ENCODE measurements at places on chromosomes 12 and 14. TPM values are rescaled to one million over a fixed set of nuclear protein-coding genes. Genes with fewer than 3 reads are reported as not detected.
A peak's percentile ranks its signal among the peaks of the same experiment; 100 is the strongest.

GRCh38 chr14:58562141-58562540, 75.6 kb upstream of the DACT1 start:
- no peak for DNase-seq

DNA sequence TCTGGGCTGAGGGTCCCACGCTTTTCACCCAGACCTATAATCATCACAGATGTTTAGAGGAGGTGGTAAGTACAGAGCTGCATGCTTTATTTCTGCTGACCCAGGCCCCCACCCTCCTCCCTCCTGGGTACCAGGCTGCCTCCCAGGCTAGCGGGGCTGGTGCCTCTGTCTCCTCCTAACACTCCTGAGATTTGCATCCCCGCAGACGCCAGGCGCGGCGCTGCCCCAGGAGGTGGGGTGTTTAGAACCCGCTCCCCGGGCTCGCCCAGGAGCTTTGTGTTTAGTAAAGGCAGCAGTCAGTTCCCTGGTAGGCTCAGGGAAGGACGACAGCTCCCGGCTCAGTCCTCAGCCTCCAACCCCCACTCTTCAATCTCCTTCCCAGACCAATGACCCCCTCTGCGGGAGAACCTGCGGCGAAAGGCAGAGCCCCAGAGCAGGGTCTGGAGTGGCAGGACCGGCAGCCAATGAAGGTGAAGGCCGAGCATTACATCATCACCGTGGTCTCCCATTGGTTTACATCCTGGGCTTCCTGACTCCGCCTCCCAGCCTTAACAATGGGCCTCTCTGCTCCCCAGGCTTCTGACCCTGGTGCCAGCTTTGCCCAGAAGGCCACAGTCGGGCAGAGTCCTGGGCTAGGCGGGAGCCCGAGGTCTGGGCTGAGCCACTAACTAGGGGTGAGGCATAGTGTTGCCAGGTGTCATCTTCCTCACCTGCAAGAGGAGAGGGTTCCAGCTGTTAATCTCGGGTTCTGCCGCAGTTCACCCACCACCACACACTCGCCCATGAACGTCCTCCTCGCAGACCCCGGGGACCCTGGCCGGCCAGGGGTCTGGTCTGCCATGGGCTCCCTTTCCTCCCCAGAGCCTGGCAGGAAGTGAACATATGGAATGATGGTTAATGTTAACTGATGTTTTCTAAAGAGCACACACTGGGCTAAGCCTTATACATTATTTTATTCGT, 57.5 kb downstream of the CALM1 start:
- DNase-seq: peak; percentile 16

DNA sequence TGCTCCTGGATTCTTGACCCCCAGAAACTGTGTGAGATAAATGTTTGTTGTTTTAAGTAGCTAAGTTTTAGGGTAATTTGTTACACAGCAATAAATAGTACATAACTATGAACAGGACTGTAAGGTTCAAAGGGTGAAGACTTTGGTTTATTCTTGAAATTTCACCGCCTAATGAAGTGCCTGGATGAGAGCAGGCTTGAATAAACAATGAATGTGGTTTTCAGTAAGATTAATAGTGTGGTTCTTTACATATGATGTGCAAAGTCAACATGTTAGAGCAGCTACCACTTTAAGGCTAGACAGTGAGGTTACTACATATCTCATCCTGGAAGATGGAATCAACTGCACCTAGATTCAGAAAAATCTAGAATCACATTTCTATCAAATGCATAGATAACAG, 145.2 kb upstream of the BTG1 start:
- DNase-seq: no peak

GRCh38 chr12:48216785-48217184, 13.7 kb upstream of the OR10AD1 start:
- no peak for DNase-seq

DNA sequence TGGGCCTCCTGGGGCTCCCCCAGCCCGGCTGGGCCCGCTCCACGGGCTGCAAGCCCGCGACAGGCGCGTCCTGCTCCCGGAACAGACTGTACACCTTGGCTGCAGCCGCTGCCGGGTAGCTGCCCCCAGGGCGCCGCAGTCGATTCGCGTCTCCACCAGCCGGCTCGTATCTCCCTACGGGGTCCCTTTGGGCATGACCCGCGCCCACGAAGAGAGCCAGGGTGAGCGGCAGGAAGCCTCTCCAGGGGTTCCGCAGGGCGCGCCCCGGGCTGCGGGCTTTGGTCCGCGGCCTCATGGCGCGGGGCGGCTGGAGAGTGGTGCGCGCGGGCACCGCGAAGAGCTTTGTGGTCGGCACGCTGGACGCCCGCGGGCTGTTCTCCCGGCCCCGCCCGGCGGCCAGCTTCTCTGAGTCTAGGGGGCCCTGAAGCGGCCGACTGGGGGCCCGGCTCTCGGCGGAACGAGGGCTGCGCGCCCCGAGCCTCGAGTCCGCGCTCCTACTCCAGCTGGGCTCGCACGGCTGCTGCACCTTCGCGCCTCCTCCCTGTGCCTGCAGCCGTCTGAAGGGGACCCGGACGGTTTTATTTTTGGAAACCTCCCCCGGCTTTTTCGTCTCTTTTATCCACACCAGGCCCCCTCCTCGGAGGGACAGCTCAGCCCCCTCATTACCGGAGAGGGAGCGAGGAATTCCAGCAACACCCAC, at the start of gene LTBP2:
TSS of gene LTBP2 (minus strand) at position 588 of the 700 bp plus-strand sequence. CDS start at position 295, 293 bp downstream.
- DNase-seq: no peak

- no peak for DNase-seq
Observed at GRCh38 chr12:54716261-54716660, 68.1 kb upstream of the DCD start.

APOF gene
- total RNA-seq: 0.38 TPM

TMEM132C gene
- not detected for total RNA-seq

SLCO1B1 gene
- total RNA-seq: not detected

ADAMTS20 gene
- total RNA-seq: not detected

TRIM9 gene
- 4.7 TPM for total RNA-seq

SLC24A4 gene
- total RNA-seq: not detected

DNAJC22 gene
- total RNA-seq: 1.1 TPM

RPL10L gene
- not detected for total RNA-seq

Data from OCI-LY7 (cell line).